ENCODE measurements at places on chromosomes 1 and 21.

- no peak for DNase-seq
Observed at GRCh38 chr1:183686229-183686628, 33.1 kb upstream of the APOBEC4 start.

GRCh38 chr1:45669859-45670655 lies 16.3 kb downstream of the GPBP1L1 start:
- no peak for DNase-seq

- no peak for DNase-seq
Observed at GRCh38 chr21:18443085-18443484, 39.5 kb upstream of the TMPRSS15 start.

GRCh38 chr1:19557609-19558051 lies 72.3 kb upstream of the CAPZB start:
- no peak for DNase-seq

DNA sequence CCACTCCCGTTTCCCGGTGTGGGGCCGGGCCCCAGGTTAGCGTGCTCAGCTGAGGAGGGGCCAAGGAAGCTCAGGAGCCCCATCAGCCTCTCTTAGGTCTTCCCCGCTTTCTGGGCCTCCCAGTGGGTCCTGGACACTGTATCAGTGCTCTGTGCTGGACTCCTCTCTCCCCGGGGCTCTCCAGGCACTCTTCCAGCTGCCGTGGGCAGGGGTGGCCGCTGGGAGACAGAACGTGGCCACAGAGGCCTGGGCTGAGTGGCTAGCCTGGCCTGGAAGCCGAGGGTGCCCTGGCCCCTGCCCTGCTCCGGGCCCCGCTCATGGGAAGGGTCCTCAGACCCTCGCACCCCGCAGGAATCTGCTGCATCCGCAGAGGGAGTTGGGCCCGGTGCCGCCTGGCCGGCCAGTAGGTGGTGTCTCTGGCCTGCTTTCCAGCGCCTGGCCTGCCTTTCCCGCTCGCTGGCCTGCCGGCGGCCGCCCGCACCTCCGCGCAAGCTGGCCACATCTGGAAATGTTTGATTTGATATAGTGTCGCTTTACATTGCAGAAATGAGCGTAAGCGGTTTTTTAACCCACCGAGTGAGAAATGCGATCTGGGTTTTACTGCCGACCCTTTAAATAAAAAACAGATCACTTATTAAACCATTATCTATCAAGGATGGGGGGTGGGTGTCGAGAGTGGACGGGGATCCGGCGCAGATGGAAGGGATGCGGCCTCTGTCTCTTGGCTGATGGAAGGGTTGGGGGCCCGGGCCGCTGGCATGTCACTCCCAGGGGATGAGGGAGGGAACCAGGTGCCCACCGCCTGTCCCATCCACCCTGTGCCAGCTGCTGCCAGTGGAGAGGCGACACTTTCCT lies 74.4 kb upstream of the TTC34 start:
- no peak for DNase-seq

GRCh38 chr1:168897249-168897648 lies 168.2 kb upstream of the DPT start:
- DNase-seq, result no peak

GRCh38 chr1:6544831-6545230 lies 9.5 kb downstream of the NOL9 start:
- peak; percentile 47 for DNase-seq

GRCh38 chr1:64186138-64186897 lies 17.1 kb upstream of the UBE2U start:
- no peak for DNase-seq

- DNase-seq, result peak; percentile 62
Observed at GRCh38 chr1:20496241-20496661, 10.2 kb upstream of the CAMK2N1 start.

DNA sequence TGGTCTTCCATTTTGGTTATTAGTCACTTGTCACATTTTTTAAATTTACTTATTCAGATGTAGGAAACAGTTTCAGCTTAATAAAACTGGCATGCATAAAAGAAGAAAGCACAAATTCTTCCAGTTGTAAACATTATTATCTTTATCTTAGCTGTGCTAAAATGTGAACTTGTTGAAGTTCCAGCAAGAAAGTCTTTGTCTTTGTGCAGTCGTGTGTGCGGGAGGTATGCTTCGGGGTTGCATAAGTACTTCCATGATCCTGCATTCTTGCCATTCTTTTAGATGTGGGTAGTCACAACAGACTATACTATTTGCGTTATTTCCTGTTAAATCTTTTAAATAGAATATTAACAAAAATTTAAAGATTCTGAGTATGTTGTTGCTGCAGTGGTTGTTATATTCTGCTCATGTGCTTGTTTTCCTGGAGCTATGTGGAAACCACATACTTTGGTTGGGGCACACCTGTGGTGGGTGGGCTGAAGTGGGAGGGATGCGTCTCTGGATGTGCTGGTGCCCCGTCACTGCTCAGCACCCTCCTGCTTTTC lies 49.9 kb downstream of the CBS start:
- peak; percentile 71 for DNase-seq

- DNase-seq, result no peak
Observed at GRCh38 chr1:117574161-117574835, 31.6 kb upstream of the TENT5C start.

GRCh38 chr1:6424619-6425593 lies at the start of gene ESPN:
ESPN (plus strand) TSS chr1:6424776; CDS start chr1:6424956, 180 bp downstream.
- no peak for DNase-seq

GRCh38 chr1:177849579-177850290 lies 120.1 kb downstream of the SEC16B start:
- no peak for DNase-seq

DNA sequence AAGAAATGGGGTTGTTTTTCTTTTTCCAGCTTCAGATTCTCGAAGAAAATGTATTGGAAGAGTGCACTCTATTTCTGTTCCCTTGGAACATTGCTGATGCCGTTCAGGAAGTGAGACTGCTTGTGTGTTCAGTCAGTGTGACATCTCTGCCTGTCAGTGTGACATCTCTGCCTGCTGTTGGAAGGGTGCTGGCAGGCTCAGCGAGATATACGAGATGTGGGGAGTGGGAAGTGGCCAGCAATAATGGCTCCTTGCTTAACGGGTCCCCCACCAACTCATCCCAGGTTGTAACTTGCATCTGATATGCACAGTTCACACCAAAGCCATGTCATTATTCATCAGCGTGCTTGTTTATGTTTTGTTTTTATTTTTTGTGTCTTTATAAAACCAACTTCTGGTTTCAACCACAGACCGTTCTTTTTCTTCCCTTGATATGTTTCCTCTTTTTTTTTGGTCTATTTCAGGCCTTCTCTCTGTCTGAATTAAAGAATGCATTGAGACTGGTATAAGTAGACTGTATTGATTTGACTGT lies 145.4 kb downstream of the GALNT2 start:
- DNase-seq, result no peak

GRCh38 chr1:192978195-192978710 lies 80.9 kb downstream of the UCHL5 start:
- no peak for DNase-seq

DNA sequence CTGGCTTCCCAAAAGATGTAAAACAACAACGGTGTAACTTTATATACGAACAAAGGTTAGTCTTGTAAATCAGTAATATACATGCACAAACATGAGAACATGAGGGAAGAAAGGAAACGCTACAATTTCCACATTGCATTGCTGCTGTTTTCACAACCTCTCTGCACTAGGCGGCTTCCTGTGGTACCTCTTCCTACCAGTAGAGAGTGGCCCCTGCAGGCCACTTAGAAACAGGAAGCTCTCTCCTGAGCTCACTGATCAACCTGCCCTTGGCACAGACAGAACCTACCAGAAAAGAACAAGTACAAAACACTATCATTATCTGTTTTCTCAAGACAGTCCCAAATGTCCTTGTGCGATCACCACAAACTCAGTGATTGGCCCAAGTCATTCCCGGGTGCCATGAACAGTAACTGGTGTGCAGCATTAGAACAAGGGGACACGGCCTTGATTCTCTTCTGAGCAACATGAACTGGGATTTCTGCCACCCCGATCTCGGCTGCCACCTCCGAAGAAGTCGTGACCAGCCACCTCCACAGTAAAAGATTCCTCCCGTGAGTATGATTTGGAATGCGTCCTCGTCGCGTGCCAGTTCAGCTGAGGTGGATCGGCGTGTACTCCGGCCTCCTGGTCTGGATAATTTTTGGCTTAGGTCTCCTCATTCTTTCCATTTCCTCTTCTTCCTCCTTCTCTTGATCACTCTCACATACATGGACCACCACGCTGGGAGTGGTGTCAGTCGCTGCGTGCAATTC lies 5.7 kb upstream of the KCNE1 start:
- DNase-seq, result no peak

DNA sequence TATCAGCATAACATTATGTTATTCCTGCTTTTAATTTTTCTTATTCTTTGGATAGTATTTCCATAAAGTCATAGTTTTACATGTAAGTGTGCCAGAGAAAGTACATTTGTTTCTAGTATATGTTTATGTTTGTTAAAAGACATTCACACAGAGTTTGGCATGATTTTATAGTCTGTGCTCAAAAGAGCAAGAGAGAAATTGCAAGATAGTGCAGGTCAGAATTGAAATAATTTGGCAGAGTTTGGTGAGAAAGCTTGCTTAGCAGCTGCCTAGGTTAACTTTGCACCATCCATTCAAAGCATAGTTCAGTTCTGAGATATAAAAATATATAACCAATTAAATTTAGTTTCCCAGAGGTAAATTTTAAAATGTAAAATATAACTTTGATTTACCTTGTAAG lies 17.0 kb downstream of the NEK7 start:
- DNase-seq, result no peak

- no peak for DNase-seq
Observed at GRCh38 chr1:117017062-117017461, 15.5 kb downstream of the CD101 start.

- no peak for DNase-seq
Observed at GRCh38 chr1:1034439-1034781, 14.5 kb downstream of the AGRN start.

DNA sequence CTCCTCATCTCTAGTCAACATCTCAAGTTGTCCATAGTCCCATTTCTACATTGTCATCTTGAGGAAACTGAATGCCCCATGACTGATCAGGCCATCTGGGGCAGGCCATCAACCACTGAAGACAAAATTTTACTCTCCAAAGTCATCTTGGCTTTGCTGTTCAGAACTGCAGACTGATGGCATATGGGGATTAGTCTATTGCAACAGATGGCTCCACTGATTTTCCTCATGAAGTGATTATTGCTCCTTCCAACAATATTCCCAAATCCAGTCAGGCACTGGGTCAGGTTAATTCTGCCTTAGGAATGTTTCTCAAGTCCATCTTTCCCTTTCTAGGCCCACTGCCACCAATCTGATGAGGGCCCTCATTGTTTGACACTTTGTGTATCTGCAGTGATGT lies 101.7 kb downstream of the ESRRG start:
- DNase-seq, result no peak

DNA sequence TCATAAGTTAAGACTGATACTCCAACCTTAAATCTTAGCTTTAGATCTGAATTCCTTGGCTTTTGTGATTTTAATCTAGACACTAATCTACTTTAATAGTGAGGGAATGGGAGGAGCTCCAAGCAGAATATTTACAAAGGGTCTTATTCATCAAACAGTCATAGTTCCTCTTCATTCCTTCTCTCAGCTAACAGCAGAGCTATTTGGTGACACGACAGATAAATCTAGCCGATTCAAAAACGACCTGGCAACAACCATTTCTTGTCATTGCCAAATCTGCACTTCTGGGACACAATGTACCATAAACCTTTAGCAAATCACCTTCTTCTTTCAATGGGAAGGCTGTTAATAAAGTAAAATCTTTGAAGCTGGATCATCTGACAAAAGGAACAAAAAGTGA lies 52.8 kb upstream of the FOXD3 start:
- DNase-seq, result no peak

DNA sequence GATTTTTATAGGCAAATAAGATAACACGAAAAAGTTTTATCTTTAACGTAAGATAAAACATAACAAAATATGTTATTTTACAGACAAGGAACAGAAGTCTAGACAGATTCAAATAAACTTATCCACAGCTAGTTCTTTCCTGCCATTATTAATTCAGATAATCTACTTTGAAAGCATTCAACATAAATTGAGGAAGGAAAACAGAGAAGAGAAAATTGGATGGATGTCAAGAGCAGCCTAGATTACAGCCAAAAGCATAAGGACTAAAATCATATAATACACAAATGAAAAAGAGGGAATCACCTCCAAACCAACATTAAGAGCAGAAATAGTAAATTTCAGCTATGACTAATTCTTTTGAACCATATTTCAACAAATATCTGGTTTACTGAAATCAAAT lies 15.5 kb downstream of the TRIM33 start:
- DNase-seq, result no peak

- DNase-seq, result peak; percentile 31
Observed at GRCh38 chr1:81142099-81142826, 658.5 kb upstream of the ADGRL2 start.

DNA sequence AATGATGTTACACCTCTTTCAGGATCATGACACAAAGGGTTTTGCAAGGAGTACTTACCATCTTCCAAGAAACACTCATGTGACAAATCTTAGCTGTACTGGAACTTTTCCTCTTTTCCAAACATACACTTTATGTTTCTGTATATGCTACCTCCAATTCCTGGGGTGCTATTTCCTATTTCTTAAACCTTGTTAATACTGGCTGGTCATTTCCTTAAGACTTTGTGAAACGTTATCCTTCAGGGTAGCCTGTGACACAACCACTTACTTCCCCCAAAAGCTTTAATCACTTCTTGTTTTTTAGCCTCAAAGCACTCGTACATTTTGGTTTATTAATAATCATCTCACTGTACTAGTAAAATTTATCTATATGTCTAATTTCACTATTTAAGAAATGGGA lies 39.4 kb downstream of the OR10Z1 start:
- no peak for DNase-seq

Measured in AG08396 (cell line).